ENCODE measurements at places on chromosomes 6 and 20.

GRCh38 chr20:53920647-53921245, 149.6 kb downstream of the BCAS1 start:
- no peak for DNase-seq

GRCh38 chr6:46799657-46800056, 6.5 kb downstream of the MEP1A start:
- no peak for DNase-seq

GRCh38 chr6:72140795-72141194, 254.4 kb downstream of the RIMS1 start:
- no peak for DNase-seq

DNA sequence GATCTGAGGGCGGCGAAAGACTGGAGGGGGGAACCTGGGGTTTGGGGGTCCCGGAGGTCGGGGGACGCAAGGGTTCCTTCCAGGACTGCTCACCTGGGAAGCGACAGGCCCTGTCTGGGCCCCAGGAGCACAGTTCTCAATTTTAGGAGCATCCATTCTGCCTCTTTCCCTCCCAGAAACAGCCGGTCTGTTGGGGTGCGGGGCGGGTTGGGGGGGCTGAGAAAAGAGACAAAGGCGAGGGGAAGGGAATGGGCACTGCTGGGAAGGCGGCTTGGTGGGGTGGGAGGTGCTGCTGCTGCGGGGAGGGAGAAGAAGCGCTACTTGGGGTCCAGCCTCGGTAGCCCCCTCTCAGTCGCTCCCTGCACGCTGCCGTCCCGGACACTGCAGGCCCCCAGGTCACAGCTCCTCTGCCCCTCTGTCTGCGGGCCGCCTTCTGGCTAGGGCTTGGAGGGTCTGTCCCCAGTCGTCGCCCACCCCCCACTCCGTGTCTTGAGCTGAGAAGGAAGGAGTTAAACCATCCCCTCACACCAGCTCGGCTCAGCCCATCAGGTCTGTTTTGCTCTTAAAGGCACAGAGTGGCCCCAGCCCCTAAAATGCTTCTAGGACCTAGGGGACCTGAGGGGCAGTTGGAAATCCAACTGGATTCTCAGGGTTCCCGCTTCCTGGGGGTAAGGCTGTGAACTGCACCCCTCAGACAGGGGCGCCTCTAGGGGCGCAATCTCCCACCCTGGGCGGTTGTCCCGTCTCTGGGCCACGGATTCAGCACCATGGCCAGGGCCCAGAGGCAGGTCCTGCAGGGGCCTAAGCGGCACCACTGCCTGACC, 690 bp downstream of the GDAP1L1 start:
- peak; percentile 5 for DNase-seq

DNA sequence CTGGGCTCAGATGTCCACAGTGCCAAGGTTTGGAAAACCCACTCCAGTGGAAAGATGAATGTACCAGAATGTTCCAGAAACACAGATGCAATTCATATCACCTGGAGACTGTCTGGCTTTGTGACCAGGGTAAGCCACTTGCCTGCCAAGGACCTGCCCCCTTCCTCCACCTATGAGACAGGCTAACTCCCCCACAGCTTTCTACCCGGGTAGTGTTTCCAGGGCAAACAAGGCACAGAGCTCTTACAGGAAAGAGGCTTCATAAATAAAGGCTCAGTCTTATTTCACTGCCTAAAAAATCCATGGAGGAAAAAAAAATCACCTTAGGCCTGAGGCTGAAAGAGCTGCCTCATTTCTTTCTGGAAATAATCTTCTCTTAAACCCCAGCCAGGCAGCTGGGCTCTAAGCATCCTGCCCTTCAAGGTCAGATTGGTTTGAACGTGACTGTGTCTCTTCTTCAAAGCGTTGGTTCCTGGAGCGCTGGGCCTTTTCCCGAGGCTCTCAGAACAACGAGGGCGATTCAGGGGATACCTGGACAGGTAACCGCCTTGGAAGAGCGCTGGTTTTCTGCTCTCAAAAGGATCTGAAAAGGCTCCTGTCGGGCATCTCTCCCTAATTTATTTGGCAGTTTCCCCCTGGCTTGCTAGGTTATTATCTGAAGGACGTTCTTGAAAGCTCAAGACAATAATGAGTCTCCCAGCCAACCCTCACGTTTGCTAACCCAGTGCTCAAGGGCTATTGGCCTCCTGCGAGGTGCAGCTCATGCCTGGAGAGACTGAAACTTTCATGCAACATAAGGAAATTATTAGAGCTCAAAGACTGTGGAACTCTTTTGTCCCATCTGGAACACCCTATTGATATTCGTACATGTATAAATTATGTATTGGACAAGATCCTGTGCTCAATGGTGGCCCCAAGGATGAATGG, 199.2 kb upstream of the PMEPA1 start:
- no peak for DNase-seq

DNA sequence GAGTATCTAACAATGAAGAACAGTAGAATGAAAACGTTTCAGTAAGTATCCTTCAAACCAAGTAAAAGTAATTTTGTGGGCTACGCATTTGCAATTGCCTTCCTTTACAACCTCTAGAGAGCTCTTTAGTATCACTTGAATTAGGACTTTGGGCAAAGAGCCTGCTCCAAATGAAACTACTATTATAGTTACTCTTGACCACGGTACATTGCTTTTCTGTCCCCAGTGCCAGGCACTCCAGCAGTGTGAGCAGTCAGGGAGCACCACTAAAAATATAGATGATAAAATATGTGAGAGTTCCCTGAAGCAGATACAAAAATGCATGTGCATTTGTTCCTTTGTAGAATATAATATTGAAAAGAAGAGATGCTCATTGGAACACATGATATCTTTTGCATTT, 450.1 kb upstream of the MANEA start:
- DNase-seq = no peak

DNA sequence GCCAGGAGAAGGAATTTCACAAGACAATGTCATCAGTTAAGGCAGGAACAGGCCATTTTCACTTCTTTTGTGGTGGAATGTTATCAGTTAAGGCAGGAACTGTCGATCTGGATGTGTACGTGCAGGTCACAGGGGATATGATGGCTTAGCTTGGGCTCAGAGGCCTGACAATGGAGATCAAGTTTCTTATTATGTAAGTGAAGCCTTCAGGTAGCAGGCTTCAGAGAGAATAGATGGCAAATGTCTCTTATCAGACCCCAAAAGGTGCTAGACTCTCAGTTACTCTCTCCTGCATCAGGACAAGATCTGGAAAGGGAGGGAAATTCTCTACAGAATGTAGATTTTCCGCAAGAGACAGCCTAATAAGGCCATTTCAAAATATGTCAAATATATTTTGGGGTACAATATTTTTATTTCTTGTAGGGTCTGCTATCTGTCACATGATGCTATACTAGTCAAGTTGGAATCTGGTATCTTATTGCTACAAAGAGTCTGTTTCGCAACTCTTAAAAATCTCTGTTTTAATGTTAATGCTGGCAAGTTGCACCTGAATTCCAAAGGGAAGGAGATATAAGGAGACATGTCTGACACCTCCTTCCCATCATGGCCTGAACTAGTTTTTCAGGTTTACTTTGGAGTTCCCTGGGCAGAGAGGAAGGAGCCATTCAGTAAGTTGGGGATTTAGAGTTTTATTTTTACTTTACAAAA, 48.8 kb downstream of the TRDN start:
- no peak for DNase-seq

DNA sequence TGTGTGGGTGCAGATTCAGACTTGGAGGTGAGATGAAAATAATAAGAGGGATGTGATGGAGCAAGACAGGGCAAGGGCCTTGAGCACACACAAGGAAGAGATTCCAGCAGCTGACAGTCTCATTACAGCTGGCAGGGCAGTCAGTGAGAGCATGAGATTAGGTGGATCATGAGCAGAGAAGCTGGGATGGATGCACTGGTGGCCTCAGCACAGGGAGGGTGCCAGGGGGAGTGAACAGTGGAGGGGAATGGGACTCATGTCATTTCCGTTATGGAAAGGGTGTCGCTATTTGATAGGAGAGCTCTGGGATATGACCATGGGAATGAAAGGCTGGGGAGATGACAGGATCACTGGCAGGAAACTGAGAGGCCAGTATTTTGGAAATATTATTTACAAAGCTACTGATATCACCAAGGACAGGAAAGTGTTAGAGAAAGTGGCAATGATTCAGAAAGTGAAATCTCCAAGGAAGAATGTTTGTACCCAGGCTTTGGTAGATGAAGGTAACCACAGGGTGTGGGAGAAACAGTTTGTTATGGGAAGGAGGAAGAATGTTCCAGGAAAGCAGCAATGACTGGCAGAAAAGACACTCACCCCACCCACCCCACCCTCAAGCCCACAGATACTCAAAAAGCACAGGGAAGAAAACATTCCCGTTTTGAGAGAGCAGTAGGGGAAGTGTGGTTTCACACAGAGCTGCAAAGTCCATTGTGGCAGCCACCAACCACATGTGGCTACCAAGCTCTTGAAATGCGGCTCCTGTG, 214.7 kb upstream of the PROKR2 start:
- no peak for DNase-seq

- DNase-seq = no peak
Measured at GRCh38 chr20:50144362-50144761, 9.2 kb downstream of the PEDS1 start.

DNA sequence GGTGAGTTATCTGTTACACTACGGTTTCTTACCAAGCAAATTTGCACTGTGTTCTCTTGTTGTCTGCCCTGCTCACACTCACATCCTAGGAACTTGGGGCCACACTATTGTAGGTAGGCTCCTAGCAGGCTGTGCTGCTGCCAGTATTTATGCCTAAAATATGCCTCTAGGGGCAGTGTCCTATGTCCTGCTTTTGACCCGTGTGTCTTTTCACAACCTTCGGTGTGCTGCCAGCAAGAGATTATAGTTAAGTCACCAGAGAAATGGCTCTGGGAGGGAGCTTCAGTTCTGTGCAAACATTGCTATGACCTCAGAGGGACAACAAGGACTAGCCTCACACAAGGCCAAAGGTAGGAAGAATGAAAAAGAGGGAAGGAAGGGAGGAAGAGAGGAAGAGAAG, 8.9 kb upstream of the TAAR5 start:
- no peak for DNase-seq

- no peak for DNase-seq
Measured at GRCh38 chr6:142303176-142303533, 1.3 kb downstream of the ADGRG6 start.

- no peak for DNase-seq
Measured at GRCh38 chr6:152118678-152119077, 311.2 kb downstream of the ESR1 start.

DNA sequence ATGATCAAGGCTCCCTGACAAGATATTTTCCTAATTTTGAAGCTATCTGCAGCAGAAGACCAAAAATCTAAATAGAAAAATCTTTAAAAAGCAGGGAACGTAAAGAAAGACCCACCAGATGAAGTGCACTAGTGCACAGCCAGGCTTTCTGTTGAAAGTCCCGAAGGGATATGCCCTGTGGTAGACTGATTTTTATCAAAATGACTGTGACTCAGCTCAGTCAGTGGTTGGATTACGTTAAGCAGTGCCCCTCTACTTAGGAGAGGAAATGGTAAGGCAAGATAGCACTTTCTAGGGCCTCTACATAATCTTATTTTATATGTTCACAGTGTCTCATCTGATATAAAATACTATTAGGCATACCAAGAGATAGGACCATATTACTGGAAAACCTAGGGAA, 123.4 kb upstream of the RAB32 start:
- DNase-seq = no peak

DNA sequence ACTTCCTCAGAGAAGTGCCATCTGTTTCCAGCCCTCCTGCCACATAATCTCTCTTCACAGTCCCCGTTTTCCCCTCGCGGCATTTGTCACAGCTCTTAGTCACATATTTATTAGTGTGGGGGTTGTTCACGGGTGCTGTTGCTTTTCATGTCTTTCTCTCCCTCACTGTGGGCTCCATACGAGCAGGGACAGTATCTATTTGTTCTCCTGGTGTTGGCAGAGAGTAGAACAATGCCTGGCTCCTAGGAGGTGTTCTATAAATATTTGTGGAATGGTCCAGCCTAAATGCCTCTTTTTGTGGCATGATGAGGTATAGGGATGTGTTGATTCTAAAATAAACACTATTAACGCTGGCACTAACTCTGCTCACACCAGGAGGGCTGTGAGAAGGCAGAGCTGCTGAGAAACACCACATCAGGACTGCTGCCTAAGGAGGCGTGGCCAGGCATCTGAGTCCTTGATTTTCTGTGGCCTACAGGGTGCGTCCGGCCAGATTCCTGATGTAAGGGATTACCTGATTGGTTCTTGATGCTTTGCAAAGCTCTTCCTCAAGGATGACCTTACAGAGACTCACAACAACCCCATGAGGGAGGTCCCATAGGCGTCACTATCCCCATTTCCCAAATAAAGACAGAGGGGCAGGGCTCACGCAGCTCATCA, 219.8 kb upstream of the ARID1B start:
- DNase-seq = no peak

DNA sequence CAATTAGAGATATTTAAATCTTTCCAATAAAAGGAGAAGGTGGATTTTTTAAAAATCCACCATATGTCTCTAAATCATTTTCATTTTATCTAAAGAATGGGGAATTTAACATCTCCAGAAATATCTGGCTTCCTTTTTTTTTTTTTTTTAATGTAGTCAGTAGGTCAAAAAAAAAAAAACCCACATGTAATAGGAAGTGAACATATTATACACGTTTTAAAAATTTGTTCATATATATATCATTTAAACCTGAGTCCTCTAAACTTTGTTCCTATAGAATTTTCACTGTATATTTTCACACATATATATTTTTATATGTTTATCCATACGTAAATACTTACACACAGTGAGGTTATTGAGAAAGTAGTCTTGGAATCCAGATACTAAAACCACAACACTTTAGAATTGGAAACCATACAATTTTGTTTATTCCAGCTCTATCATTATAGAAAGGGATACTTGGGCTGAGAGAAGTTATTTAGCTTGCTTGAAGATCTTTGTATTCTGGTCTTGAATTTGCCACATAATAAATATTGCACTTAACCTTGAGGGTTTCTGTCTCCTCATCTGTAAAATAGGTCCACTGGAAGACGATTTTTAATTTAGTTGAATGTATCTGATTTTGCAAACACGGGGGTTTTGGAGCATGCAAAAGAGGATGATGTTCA, 62.1 kb upstream of the ZNF217 start:
- no peak for DNase-seq

DNA sequence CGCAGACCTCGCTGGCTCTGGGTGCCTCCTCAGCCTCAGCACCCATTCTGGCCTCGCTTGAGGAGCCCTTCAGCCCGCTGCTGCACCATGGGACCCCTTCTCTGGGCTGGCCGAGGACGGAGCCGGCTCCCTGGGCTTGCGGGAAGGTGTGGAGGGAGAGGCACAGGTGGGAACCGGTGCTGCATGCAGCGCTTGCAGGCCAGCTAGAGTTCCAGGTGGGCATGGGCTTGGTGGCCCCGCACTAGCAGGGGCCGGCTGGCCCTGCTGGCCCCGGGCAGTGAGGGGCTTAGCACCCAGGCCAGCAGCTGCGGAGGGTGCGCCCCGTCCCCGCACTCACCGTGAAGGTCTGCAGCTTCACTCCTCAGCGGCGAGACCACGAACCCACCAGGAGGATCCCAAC, 30.4 kb downstream of the DEFB114 start:
- DNase-seq = no peak

- DNase-seq = no peak
Measured at GRCh38 chr6:151024597-151024996, 159.1 kb downstream of the MTHFD1L start.
